ENCODE measurements at places on chromosomes 12 and 14.
A peak's percentile ranks its signal among the peaks of the same experiment; 100 is the strongest.

DNA sequence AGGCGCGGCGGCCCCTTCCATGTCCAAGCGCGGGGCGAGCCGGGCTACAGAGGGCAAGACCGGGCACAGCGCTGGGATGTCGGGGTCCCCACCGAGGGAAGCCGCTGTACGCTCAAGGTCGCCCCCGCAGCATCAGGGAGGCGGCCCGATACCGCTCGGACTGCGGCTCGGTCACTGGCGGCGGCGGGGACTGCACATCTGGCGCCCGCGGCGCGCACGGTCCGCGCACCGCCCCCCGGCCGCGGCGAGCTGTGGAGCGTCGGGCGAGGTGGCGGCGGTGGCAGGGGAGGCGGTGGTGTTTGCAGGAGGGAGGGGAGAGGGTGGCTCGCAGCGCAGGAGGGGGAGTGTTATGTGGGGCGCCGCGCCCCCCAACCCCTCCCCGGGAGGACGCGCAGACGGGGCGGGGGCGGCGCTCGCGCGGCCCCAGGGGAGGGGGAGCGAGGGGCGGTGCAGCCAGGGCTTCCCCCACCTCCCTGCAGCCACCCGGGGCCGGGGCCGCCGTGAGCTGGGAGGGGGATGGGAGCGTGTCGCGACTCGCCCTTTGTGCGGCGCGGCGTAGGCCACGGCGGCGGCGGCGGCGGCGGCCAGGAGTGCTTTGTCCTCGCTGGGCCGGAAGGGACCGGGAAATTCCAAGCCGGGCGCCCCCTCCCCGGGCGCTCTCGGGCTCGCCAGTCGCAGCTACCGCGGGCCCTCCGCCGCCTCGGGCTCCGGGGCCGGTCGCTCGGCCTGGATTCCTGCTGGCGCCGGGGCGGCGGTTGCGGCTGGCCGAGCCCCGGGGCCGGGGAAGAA lies at the start of gene NUAK1:
NUAK1 (minus strand) TSS at position 322 of the 789 bp plus-strand sequence; CDS start at position 21, 301 bp downstream.
- no peak for DNase-seq

DNA sequence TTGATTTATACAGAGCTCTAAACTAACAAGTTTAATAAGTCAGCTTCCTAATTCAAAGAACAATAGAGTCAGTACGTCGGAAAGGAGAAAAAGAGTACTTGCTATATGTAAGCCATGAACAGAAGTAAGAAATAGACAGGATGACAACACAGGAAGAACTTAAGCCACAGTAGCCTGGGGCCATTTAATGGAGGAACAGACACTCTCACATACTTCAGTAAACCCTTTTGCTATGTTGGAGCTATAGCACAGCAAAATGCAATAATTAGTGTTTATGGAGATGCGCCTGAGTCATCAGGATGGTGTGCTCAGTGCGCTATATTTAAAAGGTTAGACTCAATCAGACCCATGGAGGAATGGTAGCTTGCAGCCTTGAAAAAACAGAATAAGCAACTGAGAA lies 61.0 kb downstream of the SRGAP1 start:
- DNase-seq = no peak

GRCh38 chr12:26252946-26253345 lies 57.6 kb downstream of the SSPN start:
- DNase-seq = no peak

GRCh38 chr14:24692382-24693352 lies 58.7 kb upstream of the GZMB start:
- peak; percentile 13 for DNase-seq

- no peak for DNase-seq
Measured at GRCh38 chr14:104221071-104221625, 82.8 kb downstream of the KIF26A start.

- no peak for DNase-seq
Measured at GRCh38 chr12:48681399-48681709, 684 bp downstream of the KANSL2 start.

- no peak for DNase-seq
Measured at GRCh38 chr12:81128930-81129554, 51.2 kb downstream of the ACSS3 start.

GRCh38 chr12:89108265-89108664 lies 244.0 kb downstream of the DUSP6 start:
- no peak for DNase-seq

DNA sequence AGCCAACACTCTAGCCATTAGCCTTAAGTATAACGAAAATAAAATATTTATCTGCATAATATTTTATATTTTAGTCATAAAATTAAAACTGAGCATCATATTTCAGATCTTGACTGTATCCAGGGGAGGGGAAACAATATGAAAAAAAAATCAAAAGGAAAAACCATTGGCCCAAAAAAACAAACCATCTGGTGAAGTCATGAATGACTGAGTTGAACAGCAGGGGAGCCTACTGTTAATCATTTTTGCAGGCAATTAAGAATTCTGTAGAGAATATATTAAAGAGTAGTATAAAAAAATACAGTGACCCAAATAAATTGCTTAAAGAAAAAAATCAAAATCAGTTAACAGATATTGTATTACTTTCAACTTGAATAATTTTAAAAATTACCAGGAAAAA lies 224.8 kb downstream of the C12orf50 start:
- DNase-seq = no peak

DNA sequence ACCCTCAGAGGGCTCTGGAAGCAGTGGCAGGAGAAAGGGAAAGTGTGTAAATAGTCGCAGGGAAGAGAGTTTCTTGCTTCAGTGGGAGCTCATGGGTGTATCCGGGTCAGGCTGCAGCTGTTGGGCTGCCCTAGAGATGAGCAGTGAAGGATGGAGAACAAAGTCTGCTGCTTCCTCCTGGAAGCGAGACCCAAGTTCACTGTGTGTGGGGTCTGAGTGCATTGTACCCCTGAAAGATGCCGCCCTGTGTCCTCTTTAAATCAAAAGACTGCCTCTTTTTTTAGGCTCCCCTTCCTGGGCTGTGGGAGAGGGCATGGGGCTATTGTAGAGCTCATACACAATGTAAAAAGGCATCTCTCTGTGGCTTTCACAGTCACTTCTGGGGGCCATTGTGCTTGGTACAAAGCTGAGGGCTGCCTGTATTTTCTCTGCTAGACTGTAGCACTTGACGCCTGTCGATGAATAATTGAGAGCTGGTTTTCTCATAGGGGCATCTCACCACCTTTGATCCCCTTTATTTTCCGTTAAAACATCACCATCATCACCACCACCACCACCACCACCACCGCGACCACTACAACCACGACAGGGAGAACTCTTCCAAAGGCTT lies 16.7 kb downstream of the CHST11 start:
- DNase-seq = no peak

- no peak for DNase-seq
Measured at GRCh38 chr12:85836197-85837090, at the start of gene RASSF9. Gene RASSF9, minus strand, starts transcription at chr12:85836409. Its CDS starts 208 bp downstream, at chr12:85836201.

DNA sequence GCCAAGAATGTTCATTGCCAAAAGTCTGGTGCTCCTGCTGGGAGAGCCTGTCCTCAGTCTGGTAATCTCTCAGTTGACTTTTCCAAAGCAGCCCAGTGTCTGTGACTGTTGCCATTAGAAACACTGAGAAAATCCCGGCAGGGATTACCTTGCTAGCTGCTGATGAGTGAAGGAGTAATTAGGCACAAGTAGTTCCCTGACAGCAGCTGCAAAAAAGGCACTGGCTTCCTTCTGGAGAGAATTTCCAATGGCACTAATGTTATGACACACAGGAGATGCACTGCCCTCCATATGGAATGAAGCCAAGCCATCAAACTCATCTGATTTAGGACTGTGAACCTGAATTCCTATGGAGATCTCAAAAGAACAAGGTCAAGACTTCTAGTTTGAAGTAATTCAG lies 1321.2 kb upstream of the SEL1L start:
- DNase-seq = no peak

- DNase-seq = no peak
Measured at GRCh38 chr14:89775946-89776345, 178.6 kb downstream of the EFCAB11 start.

GRCh38 chr14:85319101-85319500 lies 210.8 kb upstream of the FLRT2 start:
- no peak for DNase-seq

- DNase-seq = no peak
Measured at GRCh38 chr14:58501214-58501816, 73.8 kb downstream of the KIAA0586 start.

DNA sequence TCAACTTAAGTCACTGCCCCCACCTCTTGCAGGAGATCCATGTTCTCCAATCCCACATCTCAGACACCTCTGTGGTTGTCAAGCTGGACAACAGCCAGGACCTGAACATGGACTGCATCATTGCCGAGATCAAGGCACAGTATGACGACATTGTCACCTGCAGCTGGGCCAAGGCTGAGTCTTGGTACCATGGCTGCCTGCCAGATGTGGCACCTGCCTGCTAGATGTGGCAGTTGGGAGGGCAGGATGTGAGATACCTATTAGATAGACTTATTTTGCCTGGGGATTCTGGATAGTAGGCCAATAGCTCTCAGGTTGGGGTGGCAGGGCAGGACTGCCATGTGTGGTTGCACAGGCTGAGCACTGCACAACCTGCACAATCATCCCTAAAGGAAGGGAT lies 7.9 kb upstream of the KRT86 start:
- no peak for DNase-seq

DNA sequence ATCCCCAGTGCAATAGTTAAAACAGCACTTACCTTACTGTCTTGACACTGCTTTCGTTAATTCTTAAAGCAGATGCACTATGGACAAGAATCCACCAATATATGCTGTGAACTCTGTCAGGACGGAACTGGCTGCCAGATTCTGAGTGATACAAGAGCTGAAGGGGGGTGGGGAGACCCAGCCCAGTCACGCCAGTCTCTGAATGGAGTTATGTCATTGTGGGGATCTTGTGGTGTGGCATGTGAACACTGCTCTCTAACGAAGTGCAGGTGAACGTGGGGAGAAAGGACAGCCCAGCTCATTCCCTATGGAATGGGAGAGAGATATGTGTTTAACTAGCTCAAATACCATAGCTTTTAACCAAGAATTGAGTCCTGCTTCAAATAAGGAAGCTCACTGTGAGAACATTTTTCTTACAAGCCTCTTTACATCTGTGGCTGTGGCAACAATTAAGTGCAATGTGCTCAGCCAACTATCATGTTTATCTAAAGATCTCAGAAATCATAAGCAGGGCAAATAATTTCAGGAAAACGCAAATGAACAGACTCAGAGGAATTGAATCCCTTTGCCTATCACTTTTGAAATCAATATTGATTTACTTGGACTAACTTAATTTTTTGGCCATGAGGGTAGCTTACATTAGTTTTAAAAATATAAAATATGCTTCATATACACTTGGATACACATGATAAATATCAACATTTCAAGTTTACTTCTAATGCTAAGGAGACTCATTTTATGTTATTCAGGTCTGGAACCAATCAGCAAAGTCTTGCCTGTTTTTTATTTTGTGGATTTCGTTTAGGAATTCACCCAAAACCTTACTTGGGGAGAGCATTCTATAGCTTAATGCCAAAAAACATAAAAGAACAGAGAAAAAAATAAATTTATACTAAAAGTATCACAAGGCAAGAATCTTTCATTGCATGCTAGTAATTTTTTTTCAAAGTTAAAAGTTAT lies at the start of gene LUM:
LUM (minus strand) TSS at position 129 of the 960 bp plus-strand sequence. CDS start 2,515 bp downstream, outside the sequence.
- no peak for DNase-seq

GRCh38 chr12:132618683-132619043 lies at the start of gene P2RX2:
Gene P2RX2, plus strand, starts transcription at chr12:132618776. Its CDS starts 41 bp downstream, at chr12:132618817.
- DNase-seq = no peak

DNA sequence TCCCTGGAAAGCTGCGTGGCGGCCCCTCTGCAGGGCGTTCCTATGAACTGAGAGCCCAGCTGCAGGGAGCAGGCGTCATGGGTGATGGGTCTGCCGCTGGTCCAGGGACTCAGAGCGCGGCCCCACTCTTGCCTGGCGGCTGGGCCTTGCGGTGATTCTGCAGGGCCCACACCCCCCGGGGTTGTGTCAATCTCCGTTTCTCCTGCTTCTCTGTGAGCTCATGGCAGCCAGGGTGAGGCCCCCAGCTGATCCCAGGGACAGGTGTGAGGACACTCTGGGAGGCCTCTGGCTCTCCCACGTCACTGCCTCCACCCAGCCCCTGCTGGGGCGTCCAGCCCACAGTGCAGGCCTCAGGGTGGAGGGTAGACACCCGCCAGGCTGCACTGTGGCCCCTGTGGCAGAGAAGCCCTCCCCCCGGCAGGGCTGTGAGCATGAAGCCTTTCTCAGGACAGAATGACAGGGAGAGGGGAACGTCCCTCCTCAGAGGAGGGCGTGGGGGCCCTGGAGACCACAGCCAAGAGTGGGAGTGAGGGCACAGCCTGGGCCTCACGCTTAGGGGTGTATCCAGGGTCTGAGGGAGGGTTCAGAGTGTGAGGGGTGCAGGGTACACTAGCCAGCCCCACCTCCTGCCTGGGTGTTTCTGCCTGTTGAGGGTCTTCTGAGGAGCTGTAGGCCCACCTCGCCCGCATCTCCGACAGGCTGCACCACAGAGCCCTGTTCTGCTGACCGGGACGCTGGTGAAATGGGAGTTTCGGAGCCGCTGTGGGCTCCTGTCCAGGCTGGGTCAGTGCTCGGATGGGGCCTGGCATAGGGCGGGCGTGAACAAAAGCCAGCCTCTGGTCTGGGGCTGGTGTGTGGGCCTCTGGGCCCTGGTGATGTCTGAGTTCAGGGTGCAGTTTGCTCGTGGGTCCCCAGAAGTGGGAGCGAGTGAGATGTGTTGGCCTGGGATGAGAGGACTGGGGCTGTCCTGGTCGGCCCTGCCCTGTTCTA lies 26.7 kb upstream of the CRIP2 start:
- DNase-seq = no peak

- no peak for DNase-seq
Measured at GRCh38 chr12:119660076-119660475, 7.9 kb upstream of the PRKAB1 start.

GRCh38 chr14:54688229-54688628 lies 121.3 kb downstream of the SAMD4A start:
- no peak for DNase-seq

GRCh38 chr12:121326996-121327674 lies 25.1 kb downstream of the ANAPC5 start:
- DNase-seq = no peak

DNA sequence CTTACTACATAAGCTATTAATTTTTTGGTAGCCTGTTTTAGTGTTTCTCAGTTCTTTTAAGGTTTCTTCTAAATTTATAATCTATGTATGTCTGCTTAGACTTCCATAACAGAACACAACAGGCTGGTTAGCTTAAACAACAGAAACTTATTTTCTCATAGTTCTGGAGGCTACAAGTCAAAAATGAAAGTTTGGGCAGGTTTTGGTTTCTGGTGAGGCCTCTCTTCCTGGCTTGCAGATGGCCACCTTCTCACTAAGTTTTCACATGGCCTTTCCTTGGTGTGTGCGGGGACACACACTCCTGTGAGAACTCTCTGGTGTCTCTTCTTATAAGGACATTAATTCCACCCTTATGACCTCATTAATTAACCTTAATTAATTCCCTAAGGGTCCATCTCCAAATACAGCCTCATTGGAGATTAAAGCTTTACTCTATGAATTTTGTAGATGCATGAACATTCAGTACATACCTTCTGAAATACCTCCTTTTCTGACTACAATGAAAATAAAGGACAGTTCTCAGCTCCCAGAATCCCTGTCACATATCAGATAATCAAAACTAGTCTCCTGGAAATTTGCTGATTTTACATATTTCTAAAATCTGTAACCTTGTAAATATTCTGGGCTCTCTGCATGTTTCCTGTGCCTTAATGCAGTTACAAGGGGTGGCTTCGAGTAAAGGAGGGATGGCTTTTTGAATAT lies 23.2 kb upstream of the BMAL2 start:
- DNase-seq = no peak

All from activated T-helper 1 cell treated with anti-CD3 and anti-CD28 coated beads, Interleukin-2, amount 50 U/mL, for 16 hours (primary cell).